Stimulated activated CD4-positive, alpha-beta T cell treated with anti-CD3 and anti-CD28 coated beads, TNF-alpha, amount 100 ng/mL, for 4 hours (primary cell): ENCODE measurements at places on chromosomes 4 and X.

DNA sequence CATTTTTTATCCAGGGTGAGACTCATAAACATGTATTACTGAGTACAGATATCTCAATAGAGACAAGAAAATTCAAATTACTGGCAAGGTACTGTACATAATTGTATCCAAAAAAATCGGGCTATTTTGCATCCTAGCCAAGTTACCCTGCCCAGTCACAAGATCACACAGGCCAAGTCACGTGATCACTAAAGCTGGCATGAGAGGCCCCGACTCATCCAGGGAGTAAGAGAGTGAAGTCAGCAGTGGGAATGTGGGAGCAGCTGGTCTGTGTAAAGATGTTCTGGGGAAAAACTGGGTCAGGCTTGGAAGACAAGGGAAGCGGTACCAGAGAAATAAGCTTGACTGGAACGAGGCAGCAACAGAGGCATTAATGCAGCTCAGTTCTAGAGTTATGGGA lies 119.3 kb upstream of the STS start:
- DNase-seq: no peak

DNA sequence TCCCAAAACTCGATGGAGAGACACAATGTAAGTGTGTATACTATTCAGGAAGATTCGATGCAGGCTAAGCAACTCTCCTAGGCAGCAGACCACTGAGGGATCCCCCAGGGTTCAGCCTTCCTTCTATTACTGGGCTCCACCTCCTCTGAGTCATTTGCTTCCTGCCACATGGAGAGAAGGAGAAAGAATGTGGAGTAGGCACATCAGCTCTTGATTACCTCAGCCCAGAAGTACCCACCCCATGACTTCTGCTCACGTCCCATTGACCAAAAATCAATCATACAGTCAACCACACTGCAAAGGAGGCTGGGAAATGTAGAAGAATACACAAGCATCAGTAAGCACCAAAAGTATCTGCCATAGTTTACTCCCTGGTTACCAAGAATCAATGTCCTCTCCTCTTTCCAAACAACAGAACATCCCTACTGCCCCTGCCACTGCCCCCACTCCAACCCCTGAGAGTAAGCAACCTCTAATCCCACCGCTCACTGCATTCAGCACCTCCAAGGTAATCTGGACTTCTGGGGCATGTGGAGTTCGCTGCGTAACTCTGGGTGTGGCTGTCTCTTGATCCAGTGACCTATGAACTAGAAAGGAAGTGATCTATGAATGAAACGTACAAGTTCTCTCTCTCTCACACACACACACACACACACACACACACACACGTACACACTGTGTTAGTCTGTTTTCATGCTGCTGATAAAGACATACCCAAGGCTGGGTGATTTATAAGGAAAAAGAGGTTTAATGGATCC lies 91.2 kb upstream of the C1QTNF7 start:
- DNase-seq: no peak

DNA sequence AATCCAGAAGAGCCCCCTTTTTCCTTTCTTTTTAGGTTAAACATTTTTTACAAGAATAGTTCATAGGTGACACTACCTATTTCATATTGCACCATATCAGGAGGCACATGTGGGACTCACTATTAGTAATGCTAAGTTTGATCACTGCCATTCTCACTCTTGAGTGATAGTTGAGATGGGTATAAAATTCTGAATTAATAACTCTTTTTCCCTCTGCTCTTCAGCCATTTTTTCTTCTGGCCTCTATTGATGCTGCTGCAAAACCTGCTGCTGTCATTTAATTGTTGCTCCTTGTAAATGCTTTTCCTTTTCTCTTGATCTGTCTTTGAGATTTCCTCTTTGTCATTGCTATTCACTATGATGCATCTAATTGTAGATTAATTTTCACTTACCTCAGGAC lies 482.0 kb downstream of the MID1IP1 start:
- DNase-seq: no peak

GRCh38 chr4:102169345-102169744 lies 175.9 kb downstream of the SLC39A8 start:
- no peak for DNase-seq

DNA sequence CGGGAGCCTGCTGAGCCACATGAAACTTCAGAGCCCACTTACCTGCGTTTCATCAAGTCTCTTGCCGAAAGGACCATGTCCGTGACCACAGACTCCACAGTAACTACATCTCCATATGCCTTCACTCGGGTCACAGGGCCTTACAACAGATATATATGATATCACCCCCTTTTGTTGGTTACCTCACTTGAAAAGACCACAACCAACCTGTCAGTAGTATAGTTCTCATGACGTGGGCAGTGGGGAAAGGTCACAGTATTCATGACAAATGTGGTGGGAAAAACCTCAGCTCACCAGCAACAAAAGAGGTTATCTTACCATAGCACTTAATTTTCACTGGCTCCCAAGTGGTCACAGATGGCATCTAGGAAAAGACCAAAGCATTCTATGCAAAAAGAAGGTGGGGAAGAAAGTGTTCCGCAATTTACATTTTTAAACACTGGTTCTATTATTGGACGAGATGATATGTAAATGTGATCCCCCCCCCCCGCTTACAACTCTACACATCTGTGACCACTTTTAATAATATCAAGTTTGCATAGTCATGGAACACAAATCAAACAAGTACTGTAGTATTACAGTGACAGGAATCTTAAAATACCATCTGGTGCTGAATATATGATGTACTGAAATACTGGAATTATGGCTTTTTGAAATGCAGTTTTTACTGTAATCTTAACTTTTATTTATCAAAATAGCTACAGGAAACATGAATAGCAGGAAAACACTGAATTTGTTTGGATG lies 129.9 kb downstream of the TET2 start:
- DNase-seq: no peak

DNA sequence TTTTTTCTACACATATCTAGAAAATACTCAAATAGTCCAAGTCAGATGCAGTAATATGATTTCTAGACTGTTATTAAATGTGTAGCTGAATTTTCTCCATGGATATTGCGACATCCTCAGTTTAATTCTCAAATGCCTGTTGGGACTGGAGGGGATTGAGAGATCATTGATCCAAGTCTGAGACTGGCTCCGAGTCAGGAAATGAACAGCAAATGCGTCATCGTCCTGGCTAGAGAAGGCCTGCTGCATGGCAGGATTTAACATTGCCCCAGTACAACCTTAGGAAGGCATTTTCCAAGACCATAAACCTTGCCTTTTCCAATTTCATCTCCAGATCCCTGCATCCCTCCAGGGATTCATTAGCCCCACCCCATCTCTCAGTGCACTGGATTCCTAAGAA lies 56.6 kb upstream of the SLC6A14 start:
- DNase-seq: no peak

- no peak for DNase-seq
Measured at GRCh38 chrX:10750581-10750980, 130.2 kb upstream of the MID1 start.

DNA sequence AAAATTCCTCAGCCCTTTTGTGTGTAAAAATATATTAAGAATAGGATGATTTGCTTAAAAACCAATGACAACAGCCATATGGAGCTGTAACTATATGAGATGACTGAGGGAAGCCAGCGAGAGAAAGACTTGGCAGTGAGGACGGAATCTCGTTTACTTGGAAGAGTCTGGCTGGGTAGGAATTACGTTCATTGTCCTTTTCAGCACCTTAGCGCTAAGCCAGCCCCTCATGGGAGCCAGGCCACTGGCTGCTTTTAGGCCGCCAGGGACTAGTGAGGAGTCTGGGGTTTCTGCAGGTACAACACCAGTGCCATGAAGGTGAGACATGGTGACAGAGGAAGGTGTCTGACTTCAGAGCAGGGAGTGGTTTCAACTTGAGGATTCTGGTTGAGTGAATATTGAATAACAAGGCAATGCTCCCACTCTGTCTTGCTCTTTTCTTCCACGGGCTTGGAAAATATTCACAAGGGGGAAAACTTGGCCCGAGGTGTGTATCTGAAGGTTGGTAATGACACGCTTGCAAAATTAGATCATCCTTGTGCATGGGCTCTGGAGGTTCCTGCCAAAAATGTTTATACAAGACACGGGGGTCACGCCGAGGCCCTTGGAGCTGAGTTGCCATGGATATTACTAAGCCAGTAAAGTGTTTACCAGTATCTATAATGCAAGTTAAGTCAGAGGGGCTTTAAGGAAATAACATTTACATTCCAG lies 17.4 kb downstream of the KLF3 start:
- DNase-seq: no peak

DNA sequence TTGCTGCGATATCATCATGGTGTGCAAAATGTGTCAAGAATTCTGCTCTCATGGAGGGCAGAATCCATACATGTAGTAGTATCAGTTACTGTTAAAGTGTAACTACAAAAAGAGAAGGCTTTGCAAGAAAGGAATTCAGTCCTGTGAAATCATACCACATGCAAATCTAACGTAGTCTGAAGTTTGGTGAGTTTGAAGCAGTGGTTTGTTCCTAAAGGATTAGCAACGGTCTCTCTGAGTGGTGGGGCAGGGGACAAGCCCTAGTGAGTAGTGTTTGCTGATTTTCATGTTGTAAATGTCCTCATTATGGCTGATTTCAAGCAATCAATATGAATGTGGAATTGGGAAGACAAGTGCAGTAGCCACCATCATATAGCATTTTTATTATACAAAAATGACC lies 47.1 kb upstream of the CLNK start:
- DNase-seq: no peak

GRCh38 chrX:85288992-85289723 lies 45.4 kb downstream of the ZNF711 start:
- DNase-seq: no peak

DNA sequence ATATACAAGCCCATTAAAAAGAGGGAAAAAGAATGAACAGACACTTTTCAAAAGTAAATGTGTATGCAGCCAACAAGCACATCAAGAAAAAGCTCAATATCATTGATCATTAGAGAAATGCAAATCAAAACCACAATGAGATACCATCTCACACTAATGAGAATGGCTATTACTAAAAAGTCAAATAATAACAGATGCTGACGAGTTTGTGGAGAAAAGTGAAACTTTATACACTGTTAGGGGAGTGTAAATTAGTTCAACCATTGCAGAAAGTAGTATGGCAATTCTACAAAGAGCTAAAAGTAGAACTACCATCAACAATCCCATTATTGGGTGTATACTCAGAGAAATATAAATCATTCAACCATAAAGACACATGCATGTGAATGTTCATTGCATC lies 203.0 kb downstream of the ARAP2 start:
- DNase-seq: no peak

- no peak for DNase-seq
Measured at GRCh38 chrX:19613645-19614323, 98.5 kb upstream of the MAP3K15 start.

DNA sequence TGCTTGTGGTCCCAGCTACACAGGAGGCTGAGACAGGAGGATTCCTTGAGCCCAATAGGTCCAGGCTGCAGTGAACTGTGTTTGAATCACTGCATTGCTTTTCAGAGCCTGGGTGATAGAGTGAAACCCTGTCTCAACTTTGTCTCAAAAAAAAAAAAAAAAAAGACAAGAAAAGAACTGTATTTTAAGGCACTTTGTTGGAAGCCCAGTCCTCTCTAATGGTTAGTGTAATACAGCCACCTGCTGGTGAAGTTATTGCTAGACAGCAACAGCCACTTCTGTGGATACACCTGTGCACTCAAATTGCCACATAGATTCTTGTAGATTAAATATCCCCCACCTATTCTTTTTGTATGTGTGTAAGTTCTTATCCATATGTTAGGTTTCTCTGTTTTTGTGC lies 10.1 kb upstream of the FGG start:
- DNase-seq: no peak

DNA sequence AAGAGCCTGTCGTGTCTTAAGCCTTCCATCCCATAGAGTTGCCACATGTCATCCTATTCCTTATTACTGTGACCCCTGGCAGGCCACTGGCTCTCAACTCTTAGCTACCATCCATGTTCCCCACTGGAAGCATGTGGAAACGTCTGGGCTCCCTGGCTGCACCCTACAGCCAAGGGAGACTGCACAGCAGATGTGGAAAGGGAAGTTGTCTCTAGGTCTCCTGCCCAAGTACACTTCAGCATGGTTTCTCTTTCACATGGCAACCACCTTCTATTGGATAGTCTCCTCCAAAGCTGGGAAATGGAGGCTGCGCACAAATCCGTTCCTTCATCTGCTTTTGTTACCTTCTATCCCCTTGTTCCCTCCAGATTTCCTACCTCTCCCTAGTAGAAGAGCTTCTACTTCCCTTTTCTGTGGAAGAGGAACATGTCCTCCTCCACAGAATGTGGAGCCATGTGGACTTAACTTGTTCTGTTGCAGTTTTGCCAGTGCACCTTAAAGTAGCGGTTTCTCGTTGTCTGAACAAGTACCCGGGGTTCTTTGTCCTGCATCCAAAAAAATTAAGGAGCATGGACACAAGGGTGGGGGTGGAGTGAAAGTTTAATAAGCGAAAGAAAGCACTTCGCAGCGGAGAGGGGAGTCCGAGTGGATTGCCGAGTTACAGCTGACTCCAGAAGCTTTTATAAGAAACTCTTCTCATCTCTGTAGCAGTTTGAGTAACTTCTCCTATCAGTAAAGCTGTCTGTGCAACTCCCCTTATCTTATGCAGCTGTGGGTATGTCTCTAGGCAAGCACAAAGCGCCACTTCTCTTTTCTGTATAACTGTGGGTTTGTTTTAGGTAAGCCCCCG lies 52.5 kb downstream of the HMGB2 start:
- no peak for DNase-seq

GRCh38 chr4:173168396-173169177 lies at the start of gene GALNT7:
Gene GALNT7, plus strand, starts transcription at chr4:173168811. Its CDS starts 25 bp downstream, at chr4:173168836.
- peak; percentile 51 for DNase-seq

DNA sequence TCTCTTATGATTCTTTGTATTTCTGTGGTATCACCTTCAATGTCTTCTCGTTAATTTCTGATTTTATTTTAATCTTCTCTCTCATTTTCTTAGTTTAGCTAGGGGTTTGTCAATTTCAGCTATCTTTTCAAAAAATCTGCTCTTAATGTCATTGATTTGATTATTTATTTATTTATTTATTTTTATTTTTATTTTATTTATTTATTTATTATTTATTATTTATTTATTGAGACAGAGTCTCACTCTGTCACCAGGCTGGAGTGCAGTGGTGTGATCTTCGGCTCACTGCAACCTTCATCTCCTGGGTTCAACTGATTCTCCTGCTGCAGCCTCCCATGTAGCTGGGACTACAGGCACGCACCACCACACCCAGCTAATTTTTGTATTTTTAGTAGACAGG lies 194.1 kb downstream of the SCFD2 start:
- DNase-seq: no peak

DNA sequence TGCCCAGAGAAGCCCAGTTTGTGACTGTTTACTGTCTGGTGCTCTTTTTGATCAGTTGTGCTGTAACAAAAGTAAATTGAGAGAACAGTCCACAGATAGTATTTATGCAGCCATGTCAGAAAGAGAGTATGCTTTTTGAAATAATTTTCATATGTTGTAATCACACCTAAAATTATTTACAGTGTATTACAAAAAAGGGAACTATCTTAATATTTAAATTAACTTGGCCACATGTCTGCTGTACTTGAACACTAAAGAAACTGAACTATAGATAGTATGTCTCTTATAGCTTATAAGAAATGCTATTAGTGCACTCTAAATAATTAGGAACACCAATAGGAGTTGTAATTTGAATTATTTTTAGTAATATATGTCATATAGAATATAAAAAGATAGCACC lies 30.2 kb downstream of the KIAA0232 start:
- no peak for DNase-seq
